ENCODE measurements at places on chromosomes 16 and 17. TPM values are rescaled to one million over a fixed set of nuclear protein-coding genes. Genes with fewer than 3 reads are reported as not detected.

Gene CA7
- total RNA-seq, result not detected

Gene MYH13
- total RNA-seq, result not detected

Gene KRTAP4-4
- total RNA-seq, result not detected

Gene TNFRSF13B
- 5.6 TPM for total RNA-seq

Gene DOC2B
- total RNA-seq, result not detected

Gene MLKL
- 40.7 TPM for total RNA-seq

Gene SLC6A2
- not detected for total RNA-seq

Gene ENDOV
- total RNA-seq, result 17.1 TPM

Gene TMEM238L
- total RNA-seq, result not detected

Gene SNAI3
- total RNA-seq, result 17.2 TPM

Gene C16orf92
- not detected for total RNA-seq

Gene MSLN
- not detected for total RNA-seq

Gene TNP2
- total RNA-seq, result not detected

Gene AHSP
- total RNA-seq, result not detected

Gene MYO15A
- 1.9 TPM for total RNA-seq

Gene ADAMTS18
- total RNA-seq, result not detected

Gene CALB2
- total RNA-seq, result not detected

Gene ZBTB4
- total RNA-seq, result 86.6 TPM

Gene WFIKKN1
- 1.0 TPM for total RNA-seq

Gene TMEM235
- total RNA-seq, result not detected

Gene SNX20
- 38.8 TPM for total RNA-seq

Gene KCNH6
- not detected for total RNA-seq

Gene C17orf75
- 22.0 TPM for total RNA-seq

Gene SPATA22
- total RNA-seq, result not detected

Gene TAC4
- not detected for total RNA-seq

Gene LAT
- total RNA-seq, result 238 TPM

Gene KRTAP4-12
- total RNA-seq, result not detected

Gene CMTR2
- 22.0 TPM for total RNA-seq

Gene GOT2
- total RNA-seq, result 43.4 TPM

Gene SYCE1L
- total RNA-seq, result 18.0 TPM

Gene YPEL3
- total RNA-seq, result 226 TPM

Gene RAB26
- 0.66 TPM for total RNA-seq

Gene CACNG4
- total RNA-seq, result not detected
